ENCODE measurements at places on chromosomes 6 and 20.

GRCh38 chr6:89575562-89575960 lies 63.0 kb downstream of the LYRM2 start:
- no peak for DNase-seq

- no peak for DNase-seq
Measured at GRCh38 chr6:150930841-150931240, 65.3 kb downstream of the MTHFD1L start.

GRCh38 chr20:62791301-62792181 lies 4.7 kb upstream of the MRGBP start:
- peak; percentile 60 for DNase-seq

- no peak for DNase-seq
Measured at GRCh38 chr6:100460650-100461204, 4.0 kb downstream of the SIM1 start.

DNA sequence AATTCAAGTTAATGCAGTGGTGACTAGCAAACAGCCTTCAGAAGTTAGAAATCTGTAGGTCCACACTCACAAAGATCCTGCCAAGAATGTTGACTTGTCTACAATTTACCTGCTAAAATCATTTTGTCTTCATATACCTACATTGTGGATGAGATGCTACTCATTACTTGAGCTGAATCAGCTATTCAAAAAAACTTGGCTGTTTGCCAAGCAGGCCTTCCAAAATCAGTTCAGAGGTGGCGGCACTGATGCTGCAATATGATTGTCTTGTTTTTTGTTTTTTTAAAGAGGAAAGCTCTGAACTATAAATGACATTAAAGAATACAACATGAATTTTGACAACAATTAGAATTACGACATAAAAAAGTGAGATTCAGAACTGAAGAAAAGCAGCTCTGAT lies 354.7 kb upstream of the KHDRBS2 start:
- DNase-seq = no peak

- DNase-seq = no peak
Measured at GRCh38 chr6:95071464-95071863, 505.9 kb upstream of the MANEA start.

GRCh38 chr6:47075741-47076421 lies 33.7 kb upstream of the ADGRF1 start:
- DNase-seq = no peak

DNA sequence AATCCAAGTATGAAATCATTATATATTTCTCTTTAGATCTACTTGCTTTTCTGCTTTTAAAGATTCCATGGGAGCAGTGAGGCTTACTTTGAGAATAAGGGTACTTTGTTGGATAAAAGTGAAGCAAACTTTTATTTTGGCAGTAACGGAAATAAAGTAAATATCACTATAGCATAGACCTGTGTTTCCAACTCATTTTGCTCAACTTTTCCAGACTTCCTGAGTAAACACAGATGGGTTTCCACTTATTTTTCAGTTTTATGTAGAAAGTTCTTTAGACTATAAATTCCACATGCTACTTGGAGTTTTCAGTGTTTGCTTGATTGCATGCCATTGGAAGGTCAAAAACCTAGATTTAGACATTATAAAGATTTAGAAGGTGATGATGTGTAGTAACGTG lies 6.2 kb downstream of the STX16 start:
- no peak for DNase-seq

DNA sequence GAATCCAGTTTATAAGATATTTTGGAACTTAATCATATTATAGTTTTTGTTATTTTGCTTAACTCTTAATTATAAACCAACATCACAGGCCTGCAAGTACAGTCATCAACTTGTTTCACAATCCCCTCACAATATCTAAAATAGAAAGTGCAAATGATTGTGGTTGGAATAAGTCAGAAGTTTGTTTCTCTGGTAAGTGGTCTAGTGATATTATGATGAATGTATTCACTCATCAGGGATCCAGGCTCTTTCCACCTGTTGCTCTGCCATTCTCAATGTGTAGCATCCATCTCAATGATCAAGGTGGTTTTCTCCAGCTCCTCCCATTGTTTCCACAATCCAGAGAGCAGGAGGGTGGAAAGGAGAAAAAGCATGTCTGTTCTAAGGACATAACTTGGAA lies 54.2 kb downstream of the OPN5 start:
- DNase-seq = no peak

GRCh38 chr6:45187836-45188235 lies 140.3 kb upstream of the RUNX2 start:
- DNase-seq = no peak

DNA sequence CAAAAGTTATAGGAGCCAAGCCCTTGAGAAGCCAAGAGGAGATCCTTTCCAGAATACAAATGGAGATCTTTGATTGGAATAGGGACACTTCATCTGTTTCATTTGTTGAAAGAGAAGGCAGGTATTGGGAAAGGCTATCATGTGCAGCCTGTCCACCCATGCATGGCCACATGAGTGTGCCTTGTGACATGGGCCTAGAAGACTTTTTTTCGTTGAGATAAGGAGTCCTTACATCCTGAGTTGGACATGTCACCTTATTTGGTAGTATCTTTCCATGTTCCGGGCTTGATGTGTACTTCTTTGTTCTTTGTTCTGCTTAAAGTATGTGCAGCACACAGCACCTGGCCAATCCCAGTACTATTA lies 42.1 kb upstream of the SYNCRIP start:
- DNase-seq = no peak

GRCh38 chr20:57583289-57584257 lies 22.7 kb downstream of the PCK1 start:
- no peak for DNase-seq

DNA sequence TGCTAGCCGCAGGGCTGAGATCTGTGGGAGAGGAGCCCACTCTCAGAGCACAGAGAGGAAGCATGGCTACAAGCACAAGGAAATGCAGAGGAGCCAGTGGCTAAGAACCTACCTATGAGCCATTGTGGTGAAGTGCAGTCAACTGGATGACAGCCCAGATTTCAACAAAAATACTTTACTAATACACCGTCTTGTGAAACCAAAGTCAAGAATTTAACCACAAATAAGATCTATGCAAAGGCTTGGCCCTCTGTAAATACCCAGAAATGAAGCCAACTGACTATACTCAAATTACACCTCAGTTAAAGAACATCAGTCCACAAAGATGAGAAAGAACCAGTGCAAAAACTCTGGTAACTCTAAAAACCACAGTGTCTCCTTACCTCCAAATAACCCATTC lies 40.1 kb upstream of the PTCHD4 start:
- DNase-seq = no peak

DNA sequence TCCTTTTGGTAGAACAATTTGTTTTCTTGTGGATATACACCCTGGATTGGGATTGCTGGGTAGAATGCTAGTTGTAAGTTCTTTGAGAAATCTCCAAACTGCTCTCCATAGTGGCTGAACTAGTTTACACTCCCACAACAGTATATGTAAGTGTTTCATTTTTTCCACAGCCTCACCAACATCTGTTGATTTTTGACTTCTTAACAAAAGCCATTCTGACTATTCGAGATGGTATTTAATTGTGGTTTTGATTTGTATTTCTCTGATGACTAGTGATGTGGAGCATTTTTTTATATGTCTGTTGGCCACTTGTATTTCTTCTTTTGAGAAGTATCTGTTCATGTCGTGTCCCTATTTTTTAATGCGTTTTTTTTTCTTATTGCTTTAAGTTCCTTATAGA lies 444.1 kb downstream of the CBLN4 start:
- no peak for DNase-seq

DNA sequence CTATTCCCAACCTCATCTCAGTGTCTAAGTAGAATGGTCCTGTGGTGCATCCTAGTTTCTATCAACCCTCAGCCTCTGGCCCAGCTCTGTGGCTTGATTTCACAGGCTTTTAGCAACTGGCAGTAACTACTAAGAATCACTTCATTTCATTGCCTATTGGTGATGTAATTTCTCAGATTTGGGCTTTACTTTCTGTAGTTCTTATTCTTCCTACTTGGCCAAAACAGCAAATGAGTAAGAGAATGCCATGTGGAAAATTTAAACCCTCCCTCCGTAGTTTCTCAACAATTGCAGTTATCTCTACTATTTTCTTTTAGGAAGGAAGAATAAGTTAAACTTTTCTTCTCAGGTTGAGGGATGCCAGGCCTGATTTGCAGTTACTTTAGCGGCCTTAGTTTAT lies 387.3 kb downstream of the CDKAL1 start:
- no peak for DNase-seq

All from stimulated activated CD4-positive, alpha-beta T cell treated with anti-CD3 and anti-CD28 coated beads, TNF-alpha, amount 100 ng/mL, for 48 hours (primary cell).